Stimulated activated CD4-positive, alpha-beta T cell treated with anti-CD3 and anti-CD28 coated beads, Interleukin-1b, Interleukin-23, amount 100 ng/mL, for 1 hour (primary cell): ENCODE measurements at places on chromosomes 6 and 20.

GRCh38 chr20:2602046-2602735 is 50.2 kb upstream of the NOP56 start:
- DNase-seq: no peak

- no peak for DNase-seq
Measured at GRCh38 chr6:13814938-13815575, 700 bp upstream of the MCUR1 start.

DNA sequence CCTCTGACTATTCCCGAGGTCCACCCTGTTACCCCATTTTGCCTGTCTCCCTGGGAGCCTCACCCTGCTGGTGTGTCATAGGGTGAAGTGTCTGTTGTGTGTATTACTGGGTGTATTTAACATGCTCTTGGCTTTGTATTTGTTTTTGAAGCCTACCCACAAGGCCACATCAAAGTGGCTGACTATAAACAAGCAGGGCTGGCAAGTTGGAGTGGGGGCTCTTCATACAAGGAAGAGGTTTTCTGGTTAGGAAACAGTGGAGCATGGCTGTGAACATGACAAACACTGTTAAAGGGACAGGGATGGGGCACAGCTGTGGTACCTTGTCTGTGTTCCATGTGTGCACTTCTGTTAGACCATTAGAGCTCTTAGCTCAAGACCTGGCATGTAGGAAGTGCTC is 26.3 kb downstream of the HECA start:
- peak; percentile 39 for DNase-seq

- no peak for DNase-seq
Measured at GRCh38 chr20:61575151-61575937, 323.3 kb downstream of the CDH4 start.

- no peak for DNase-seq
Measured at GRCh38 chr6:149910721-149911151, 12.2 kb downstream of the RAET1G start.

GRCh38 chr6:168213121-168213524 is 106.5 kb downstream of the DACT2 start:
- DNase-seq: no peak

DNA sequence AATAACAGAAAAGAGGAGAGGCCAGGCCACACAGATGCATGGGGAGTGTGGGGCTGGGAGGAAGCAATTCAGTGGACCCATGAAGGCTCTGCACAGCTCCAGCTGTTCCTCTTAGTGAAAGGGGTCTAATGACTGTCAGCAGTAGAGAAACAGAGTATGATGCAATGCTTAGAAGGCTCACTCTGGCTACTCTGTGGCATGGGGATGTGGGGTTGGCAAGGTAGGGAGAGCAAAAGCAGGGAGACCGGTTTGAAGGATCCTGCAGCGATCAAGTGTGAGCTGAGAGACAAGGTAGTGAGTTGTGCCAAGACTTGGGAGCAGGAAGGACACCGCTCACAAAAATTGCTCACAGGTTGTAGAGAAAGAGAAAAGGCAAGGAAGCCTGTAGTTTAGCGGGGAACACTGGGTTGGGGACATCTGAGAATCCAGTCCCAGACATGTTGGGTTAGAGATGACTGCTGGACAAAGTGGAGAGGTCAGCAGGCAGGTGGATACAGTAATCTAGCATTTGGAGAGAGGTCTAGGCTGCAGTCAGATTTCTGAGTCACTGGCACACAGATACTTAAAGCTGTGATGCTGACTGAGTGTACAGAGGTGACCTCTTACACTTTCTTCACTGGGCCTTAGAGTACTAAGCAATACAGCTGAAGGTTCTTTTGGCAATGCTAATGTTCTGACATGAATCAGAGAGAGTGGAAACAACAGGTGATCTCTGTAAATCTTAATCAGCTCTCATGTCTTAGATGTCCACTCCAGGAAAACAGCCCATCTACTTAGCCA is 27.1 kb downstream of the NAPB start:
- DNase-seq: no peak

DNA sequence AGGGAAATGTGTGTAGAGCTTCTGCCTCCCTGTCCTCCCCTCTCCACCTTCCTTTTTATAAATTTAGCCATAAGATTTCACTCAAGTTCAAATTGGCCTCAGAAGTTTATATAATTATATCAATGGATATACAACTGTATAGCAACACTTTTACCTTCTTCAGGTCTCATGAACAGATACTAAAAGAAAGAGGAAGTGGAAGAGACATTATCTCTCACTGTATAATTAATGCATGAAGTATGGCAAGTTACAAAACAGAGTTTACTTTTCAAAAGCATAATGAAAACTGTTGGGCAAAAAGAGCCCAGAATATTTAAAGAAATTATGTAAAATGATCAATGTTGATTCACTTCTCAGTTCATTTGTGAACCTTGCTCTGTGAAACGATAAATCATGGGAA is 99.7 kb downstream of the PDE7B start:
- no peak for DNase-seq

- no peak for DNase-seq
Measured at GRCh38 chr20:3123542-3123941, 36.1 kb downstream of the FASTKD5 start.

DNA sequence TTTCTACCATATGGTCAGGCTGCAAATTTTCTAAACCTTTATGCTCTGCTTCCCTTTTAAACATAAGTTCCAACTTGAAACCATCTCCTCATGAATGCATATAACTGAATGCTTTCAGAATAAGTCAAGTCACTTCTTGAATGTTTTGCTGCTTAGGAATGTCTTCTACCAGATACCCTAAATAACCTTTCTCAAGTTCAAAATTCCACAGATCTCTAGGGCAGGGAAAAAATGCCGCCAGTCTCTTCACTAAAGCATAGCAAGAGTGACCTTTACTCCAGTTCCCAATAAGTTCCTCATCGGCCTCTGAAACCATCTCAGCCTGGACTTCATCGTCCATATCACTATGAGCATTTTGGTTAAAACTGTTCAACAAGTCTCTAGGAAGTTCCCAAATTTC is 1011.2 kb upstream of the CITED2 start:
- no peak for DNase-seq

DNA sequence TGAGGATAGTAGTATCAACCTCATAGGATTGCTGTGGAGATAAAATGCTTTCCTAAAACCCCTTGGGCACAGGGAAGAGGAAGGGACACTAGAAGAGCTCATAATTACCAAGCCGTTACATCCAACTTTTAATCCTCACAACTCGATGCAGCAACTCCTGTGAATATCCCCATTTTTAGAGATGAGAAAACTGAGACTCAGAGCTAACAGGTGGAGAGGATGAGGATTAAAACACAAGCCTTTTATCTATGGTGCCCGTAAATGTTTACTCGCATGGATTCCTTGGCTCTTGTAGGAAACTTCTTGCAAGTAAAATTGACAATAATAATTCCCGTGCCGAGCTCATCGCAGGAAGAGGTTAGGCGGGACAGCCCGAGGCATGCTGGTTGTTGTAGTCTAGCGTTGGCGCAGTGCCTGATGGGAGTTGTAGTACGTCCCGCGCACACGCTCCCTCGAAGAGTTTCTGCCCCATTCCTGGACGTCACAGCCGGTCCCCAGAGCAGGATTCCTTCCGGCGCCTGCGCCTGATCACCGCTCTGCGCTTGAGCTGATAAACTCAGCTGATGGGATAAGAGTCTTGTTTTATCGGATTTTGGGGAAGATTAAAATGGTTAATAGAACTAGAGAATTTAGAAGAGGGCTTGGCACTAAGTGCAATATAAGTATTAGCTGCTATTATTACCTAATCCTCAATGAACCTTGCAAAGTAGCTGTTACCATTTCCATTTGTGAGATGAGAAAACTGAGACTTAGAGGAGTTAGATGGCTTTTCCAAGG is 2.8 kb upstream of the UBE2V1 start:
- DNase-seq: peak; percentile 68
